Activated CD4-positive, alpha-beta T cell treated with anti-CD3 and anti-CD28 coated beads, Interleukin-2, amount 50 U/mL, for 4 hours (primary cell): ENCODE measurements at places on chromosomes 11 and 22.

DNA sequence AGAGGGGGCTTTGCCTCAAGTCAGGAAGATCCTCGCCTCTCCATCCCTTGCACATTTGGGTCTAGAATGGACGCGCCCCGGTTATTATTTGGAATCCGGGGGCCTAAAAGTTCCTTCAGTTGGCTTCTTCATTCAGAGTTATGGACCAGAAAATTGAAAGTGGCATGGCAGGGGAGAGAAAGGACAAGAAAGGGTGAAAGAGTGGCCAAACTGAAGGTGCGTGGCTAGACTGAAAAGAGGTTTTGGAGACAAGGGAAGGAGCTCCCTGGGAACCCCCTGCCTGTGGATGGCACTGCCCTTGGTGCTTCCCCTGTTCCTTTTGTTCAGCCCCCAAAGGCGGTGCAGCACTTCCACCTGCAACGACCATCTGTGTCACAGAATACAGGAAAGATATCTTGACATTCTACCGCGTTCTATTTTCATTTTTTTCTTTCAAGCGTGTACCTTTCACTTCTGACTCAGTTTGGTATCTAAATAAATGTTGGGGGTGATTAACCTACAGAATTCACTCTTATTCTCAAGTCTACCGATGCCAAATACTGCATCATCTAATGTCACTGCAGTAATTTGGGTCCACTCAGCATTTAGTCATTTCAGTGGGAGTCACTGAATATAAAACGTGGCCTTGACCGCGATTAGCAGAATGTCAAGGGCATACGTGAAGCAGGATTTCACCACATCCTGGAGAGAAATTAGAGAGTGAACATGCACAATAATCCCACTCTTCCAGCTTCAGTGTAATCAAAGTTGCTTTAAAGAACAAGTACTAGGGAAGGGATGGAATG, 88.1 kb upstream of the ARHGAP32 start:
- no peak for DNase-seq

GRCh38 chr22:39135092-39135896, 17.2 kb downstream of the CBX7 start:
- DNase-seq, result peak; percentile 27

DNA sequence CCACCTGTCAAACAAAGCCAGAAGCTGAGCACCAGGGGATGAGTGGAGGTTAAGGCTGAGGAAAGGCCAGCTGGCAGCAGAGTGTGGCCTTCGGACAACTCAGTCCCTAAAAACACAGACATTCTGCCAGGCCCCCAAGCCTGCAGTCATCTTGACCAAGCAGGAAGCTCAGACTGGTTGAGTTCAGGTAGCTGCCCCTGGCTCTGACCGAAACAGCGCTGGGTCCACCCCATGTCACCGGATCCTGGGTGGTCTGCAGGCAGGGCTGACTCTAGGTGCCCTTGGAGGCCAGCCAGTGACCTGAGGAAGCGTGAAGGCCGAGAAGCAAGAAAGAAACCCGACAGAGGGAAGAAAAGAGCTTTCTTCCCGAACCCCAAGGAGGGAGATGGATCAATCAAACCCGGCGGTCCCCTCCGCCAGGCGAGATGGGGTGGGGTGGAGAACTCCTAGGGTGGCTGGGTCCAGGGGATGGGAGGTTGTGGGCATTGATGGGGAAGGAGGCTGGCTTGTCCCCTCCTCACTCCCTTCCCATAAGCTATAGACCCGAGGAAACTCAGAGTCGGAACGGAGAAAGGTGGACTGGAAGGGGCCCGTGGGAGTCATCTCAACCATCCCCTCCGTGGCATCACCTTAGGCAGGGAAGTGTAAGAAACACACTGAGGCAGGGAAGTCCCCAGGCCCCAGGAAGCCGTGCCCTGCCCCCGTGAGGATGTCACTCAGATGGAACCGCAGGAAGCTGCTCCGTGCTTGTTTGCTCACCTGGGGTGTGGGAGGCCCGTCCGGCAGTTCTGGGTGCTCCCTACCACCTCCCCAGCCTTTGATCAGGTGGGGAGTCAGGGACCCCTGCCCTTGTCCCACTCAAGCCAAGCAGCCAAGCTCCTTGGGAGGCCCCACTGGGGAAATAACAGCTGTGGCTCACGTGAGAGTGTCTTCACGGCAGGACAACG, 11.7 kb downstream of the CXCR5 start:
- DNase-seq, result peak; percentile 65

DNA sequence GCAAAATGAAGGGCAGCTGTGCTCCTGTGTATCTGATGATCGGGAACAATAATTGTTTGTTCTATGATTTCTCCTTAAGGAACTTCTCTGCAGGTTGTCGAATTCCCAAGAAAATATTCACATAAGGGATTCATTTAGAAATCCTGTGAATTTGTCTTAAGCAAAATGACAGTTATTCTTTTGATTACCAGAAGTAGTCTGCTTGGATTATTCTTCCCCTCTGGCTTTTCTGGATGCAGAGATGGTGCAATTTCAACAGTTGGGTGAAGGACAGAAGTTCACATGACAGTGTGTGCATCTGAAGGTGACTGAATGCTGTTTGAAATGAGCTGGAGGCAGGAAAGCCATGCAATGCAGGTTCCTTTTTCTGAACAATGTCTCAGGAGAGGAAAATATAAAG, 137.2 kb upstream of the MTMR2 start:
- DNase-seq, result no peak

DNA sequence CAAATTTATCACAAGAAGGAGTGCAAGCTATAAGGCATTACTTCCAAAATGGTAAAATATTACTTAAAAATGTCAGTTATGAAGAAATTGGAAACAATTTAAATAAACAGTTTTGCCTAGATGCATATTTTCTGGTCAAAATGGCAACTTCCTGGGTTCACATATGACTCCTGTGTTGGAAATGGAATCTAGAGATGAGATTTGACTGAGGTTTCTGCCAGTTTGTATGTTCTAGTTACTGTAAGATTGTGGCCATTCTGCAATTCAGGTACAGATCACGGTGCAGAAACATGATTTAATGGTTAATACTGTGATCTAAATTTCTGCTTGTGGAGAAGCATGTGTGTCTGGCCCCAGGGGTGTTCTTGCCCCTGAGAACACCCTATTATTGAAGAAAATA, 3.4 kb upstream of the OR4C6 start:
- DNase-seq, result no peak
